T-helper 1 cell (primary cell): ENCODE measurements at places on chromosomes 1 and 21.

DNA sequence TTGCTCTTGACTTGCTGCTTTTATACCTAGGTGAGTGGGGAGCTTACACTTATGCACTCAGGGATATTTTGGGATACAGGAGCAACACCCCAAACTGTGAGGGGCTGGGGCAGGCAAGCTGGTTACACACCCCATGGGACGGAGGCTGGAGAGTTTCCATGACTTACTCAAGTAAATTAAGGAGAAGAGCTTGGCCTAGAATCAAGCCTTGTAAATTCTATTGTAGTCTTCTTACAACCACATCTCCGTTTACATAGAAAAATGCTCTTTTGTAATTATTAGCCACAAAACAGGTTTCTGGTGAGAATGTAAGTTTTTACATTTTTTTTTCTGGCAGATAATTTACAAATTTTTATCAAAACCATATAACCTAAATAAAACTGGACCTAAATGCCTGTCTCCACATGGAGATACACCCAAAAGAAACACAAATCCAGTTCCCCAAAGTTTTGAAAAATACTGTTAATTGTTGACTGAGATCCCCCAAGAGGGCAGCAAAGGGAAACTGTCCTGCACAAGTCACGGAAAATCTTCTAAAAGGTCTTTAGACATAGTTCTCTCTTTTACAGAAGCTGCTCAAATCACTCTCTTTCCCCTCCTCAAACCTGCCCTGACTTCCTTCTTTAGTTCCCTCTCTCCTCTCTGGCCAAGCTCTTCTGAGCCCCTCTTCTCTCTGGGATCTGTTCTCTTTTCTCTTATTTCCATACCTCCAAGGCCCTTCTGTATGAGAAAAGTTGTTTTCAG is 134.0 kb downstream of the HIVEP3 start:
- no peak for DNase-seq

DNA sequence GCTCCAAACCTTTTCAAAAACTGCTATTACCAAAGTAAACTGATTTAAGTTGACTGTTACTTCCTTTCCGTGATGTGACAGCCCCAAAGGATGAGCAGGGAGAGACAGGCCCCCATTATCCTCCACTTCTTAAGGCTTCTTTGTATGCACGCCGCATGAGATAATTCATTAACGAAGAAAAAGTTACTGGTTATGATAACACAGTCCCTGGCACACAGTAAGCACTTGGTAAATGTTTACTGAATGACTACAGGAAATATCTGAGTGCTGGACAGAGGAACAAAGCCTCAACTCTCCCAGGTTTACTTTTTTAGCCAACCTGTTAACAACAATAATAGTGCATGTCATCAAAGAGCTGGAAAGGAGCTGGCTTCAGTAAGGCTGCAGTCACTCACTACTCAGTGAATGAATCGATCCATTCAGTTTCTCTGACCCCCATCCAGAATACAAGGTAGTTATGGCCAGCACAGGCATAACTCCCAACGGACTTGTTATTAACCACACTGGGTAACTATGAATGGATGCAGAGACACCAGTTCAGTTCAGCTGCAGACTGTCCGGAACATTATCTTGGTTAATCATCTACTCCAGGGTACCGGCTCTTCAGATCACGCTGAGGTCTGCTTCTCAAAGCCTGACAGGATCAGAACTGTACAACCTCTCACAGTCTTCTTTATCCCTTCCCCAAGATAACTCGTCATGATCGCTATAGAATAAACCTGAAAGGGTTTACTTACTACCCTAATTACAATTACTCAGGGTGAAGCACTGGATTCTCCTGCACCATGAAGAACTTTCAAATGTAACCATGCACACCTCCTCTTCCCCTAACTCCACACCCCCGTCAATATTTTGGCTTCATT is 58.3 kb downstream of the TGFBR3 start:
- no peak for DNase-seq

DNA sequence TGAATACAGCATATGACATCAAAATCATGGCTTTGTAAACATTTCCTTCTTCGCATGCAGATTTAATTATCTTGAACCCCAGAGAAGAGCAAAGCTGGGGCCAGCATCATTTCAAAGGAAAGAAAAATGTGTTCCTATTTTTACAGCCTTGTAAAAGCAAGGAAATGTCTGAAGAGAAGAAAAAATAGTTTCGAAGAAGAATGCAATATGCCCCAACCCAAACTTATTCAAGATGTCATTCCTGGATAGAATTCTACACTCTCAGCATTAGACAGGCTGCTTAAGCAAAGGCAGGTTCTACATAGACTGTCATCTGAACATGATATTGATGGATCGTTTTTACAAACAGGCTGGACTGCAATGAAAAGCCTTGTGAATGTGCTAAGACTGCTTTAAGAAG is 900.8 kb downstream of the TTLL7 start:
- no peak for DNase-seq

DNA sequence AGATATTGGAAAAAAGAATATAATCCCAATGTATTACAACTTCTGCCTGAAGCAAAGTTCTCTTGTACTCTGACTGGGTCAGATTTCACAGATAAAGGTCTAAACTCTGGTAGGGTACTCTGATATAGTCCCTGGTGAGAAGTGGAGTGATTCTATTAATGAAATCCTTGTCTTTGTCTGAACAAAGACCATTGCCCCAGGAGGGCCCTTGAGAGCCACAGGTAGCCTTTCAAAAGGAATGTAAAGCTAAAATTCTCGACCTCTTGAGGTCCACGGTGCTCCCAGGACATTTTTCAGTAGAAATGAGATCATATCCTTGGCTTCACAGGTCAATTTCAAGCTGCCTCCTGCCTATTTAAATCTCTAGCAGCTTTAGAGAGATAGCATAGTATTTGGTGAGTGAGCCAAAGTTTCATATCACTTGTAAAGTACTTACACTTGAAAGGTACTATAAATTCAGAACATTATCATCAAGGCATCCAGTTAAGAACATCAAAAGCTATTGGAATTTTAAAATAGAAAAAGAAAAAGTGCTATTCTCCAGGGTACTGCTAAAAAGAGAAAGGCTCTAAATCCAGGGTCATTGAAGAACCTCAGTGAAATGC is 10.1 kb downstream of the TNNI3K start:
- no peak for DNase-seq

- no peak for DNase-seq
Observed at GRCh38 chr1:87226341-87226760, 102.3 kb upstream of the LMO4 start.

DNA sequence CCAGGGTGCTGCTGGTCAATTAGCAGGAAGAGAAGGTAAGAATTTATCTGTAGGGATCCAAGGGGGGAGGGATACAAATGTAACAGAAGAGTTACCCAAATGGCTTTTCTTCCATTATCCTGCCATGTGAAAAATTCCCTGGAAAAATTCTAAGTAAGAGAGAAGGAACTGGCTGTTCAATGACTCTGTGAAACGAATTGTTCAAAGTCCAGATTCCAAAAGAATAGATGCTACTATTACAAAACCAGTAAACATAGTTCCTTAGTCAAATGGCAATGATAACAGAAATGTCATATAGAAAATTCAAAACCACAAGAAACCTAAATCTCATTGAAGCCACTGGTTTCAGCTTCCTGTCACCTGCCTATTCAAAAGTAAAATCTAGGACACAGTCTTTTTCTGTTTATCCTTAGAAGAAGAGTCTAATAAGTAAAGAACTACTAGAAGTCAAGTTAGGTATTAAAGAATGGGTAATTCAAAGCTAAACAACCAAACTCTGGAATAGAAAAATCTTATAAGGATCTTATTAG is 102.6 kb downstream of the ZNF644 start:
- DNase-seq, result no peak

GRCh38 chr21:44903689-44904088 is 17.0 kb downstream of the ITGB2 start:
- DNase-seq, result no peak

DNA sequence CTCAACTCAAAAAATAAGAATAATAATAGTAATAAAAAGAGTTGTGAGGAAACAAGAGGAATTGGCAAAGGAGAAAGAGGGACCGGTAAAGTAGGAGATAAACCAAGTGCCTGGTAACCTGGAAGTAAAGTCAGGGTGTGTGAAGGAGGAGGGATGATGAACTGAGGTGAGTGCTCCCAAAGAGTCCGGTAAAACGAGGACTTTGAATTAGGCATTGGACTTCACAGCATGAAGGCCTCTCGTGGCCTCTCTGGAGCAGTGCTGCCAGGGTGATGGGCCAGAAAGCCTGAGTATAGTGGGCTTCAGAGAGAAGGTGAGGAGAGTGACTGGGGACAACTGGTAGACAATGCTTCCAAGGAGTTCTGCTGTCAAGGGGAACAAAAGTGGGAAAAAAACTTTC is 17.6 kb downstream of the RPL11 start:
- DNase-seq, result no peak

- no peak for DNase-seq
Observed at GRCh38 chr1:215458104-215458503, 109.0 kb upstream of the KCTD3 start.

GRCh38 chr1:233172201-233172600 is 123.3 kb downstream of the PCNX2 start:
- no peak for DNase-seq

DNA sequence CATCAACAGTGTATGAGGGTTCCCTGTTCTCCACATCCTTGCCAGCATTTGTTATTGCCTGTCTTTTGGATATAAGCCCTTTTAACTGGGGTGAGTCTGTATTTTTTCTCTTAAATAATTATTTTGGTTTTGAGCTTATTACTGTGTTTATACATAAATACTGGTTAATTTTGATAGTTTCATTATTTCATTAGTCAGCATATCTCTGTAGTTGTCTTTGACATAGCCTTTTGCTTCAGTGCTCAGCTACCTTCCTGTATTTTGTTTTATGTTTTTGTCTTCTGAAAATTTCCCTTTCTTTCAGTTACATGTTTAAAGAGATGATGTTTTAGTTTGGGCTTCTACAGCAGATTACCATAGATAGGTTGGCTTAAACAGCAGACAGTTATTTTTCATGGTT is 138.1 kb downstream of the XPR1 start:
- no peak for DNase-seq

- DNase-seq, result no peak
Observed at GRCh38 chr1:14945132-14946010, 208.2 kb upstream of the TMEM51 start.

GRCh38 chr1:230145505-230145899 is 78.5 kb downstream of the GALNT2 start:
- DNase-seq, result no peak

- no peak for DNase-seq
Observed at GRCh38 chr1:37498872-37499617, 15.5 kb downstream of the MEAF6 start.

DNA sequence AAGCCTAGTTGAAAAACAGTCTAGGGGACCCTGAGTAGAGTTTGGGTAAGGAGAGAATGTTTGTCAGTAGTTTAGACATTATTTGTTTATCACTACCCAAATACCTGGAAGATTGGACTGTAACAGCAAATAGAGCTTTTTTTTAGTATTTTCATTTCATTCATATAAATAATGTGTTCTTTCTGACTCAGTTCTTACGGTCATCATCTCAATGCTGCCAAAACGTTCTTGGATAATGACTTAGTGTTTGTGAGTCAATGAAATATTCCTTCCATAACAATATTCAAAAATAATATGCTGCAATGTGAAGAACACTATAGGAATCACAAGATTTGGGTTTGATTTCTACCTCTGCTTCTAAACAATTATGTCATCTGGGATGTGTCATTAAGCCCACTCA is 400.0 kb upstream of the PKN2 start:
- DNase-seq, result no peak
